Left lobe of liver (tissue), 2 donors: ENCODE measurements at places on chromosomes 1 and 21. TPM values are rescaled to one million over a fixed set of nuclear protein-coding genes. Genes with fewer than 3 reads are reported as not detected.

NOL9 gene
- 11.1 TPM for total RNA-seq

DIO1 gene
- total RNA-seq, result 39.4 TPM

GPR3 gene
- not detected for total RNA-seq

DNA sequence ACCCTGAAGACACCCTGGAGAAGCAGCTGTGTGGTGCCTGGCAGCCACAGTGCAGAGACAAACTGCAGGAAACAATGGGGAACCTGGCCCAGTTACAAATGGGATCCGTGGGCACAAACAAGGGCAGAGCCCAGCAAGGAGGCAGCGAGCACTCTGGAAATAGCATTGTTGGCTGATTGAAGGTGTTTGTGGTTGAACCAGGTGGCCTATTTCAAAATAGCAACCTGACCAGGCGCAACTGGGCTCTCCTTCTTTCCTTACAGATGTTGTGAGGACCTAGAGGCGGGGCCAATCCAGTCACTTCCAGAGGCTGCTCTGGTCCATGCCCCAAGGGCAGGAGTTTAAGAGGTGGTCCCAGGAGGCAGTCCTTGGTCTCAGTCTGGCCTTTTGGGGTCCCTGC, 21.7 kb upstream of the ZBTB21 start:
- no peak for DNase-seq

DNA sequence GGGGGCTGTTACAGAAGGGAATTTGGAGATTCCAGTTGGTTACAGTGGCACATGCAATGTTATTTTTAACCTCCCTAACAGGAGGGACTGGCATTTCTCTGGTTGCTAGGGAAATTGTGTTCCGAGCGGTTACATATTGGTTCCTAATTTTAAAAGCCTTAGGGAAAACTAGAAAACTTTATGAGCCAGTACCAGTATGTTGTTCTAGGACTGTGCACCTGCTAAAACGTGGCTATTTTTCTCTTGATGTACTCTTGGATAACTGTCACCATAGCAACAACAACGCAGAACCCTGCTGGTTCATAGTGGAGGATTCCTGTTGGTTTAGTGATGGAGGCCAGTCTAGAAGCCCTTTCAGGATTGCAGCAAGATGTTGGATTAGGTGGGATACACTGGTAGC, 68.9 kb upstream of the PGBD5 start:
- no peak for DNase-seq

DNA sequence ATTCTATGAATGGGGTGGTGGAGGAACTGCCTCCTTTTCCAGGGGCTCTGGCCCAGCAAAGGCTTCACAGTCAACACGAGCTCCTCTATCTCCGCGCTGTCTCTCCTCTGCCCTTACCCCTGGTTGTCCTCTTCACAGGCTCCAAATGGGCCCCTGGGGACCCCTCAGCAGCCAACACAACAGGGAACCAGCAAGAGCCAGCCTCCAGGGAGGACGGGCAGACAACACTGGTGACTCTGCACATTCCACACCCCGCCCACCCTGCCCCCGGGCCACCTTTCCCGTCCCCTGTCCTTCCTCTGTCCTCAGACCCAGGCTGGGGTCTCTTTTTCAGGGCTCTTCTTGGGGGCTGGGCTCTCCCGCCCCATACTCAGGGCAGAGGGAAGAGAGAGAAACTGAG, 17.5 kb upstream of the ETV3 start:
- DNase-seq, result no peak

DNA sequence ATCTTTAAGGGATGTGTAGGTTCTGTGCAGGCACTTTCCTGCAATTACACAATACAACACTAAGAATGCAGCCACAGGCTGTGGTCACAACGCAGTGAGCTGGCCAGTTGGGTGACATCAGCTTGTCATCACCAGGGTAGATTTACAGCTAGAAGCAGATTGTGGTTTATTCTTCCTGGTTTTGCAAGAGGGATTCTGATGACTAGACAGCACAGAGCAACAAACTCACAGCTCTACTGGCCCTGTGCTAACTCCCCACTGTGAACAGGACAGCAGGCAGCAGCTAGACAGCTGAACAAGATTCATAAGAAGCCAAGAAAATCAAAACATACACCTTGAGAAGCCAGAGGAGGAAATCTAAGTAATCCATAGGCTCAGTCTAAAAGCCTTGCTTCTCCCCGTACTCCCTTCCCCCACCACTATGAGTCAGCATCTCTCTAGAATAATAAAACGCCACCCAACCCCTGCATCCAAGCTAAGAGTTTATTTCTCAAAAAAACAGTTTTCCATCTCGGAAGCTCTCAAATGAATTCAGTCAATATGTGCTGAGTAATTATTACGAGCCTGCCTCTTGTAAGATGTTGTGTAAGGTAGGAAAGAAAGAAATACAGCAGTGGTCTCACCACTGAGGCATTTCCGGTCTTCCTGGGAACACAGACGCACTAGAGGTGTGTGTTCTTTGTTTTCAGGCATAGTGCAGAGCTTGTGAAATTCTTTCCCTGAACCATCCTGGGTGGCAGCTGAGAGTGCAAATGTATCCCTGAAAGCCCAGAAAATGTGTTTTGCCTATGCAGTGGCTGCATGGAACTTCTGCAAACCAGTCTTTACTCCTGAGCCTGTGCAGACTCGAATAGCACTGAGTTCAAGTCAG, 162.8 kb downstream of the NTPCR start:
- no peak for DNase-seq

- peak; percentile 63 for DNase-seq
Measured at GRCh38 chr1:209207701-209208286, 375.7 kb upstream of the CAMK1G start.

- DNase-seq, result no peak
Measured at GRCh38 chr1:17520041-17520440, 19.5 kb upstream of the ARHGEF10L start.

- no peak for DNase-seq
Measured at GRCh38 chr1:153928791-153929341, 6.1 kb upstream of the GATAD2B start.
